ENCODE measurements at places on chromosomes 4 and X.

DNA sequence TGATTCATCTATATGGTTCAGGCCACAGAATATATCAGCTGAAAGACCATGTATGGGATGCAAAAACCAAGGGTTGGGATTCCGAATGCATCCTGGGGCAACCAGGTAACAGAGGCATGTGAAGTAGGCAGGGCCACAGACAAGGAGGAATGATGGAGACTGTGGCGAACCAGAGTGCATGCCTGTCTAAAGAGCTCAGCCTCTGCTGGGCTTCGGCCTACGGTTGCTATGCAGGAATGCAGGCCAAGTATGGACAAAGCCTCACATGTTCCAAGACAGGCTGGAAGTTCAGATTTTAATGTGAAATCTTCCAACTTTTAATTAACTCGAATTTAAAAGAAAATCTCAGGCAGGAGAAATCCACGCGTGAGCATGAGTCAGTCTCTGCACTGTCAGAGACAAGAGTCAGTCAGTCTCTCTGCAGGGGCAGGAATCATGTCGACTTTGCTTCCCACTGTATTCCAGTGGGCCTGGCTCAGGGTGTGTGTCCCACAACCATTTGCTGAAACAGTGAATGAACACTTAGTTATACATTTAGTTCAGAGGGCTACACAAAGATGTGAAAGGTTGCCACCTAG lies 344.4 kb downstream of the UNC5C start:
- DNase-seq = no peak

DNA sequence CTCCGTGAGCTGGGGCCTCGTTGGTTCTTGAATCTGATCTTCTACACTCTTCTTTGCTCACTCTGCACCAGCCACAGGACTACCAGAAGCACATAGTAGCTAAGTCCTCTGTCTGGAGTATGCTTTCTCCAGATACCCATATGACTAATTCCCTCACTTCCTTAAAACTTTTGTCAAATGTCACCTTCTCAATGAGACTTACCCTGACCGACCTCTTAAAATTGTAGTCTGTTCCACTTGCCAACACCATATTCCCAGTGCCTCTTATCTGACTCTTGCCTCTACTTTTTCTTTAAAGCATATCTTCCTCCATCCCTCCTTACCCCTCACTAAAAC lies 10.0 kb downstream of the PARM1 start:
- DNase-seq = no peak

- DNase-seq = no peak
Measured at GRCh38 chr4:150906987-150907633, 108.0 kb downstream of the LRBA start.

DNA sequence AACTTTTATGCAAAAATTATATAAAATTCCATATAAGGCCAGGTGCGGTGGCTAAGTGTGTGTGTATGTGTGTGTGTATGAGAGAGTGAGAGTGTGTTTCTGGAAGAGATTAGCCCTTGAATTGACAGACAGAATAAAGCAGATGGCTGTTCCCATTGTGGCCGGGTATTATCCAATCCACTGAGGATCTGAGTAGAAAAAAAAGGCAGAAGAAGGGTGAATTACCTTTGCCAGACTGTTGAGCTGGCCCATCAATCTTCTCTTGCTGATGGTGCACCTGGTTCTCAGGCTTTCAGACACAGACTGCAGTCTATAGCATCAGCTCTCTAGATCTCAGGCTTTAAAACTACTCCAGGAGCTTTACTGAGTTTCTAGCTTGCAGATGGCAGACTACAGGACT lies 92.2 kb upstream of the SLIT2 start:
- DNase-seq = no peak

DNA sequence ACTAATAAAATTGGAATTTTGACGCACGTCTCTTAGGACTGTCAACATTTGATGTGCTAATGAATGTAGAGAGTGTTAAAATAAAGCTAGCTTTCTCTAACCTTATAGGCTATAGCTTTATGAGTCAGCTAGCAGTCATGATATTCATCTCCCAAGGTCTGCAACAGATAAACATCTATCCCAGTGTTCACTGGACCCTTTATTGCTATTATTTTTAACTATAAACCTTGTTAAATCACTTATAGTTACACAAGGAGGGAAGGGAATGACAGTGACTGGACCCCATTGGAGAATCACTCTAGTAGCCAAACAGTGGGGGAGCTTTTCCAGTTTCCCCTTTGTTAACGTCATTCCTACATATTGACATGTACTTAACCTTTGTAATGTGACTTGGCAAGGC lies 67.9 kb upstream of the SHISA3 start:
- DNase-seq = no peak

- no peak for DNase-seq
Measured at GRCh38 chr4:175906384-175906783, 94.3 kb upstream of the GPM6A start.

DNA sequence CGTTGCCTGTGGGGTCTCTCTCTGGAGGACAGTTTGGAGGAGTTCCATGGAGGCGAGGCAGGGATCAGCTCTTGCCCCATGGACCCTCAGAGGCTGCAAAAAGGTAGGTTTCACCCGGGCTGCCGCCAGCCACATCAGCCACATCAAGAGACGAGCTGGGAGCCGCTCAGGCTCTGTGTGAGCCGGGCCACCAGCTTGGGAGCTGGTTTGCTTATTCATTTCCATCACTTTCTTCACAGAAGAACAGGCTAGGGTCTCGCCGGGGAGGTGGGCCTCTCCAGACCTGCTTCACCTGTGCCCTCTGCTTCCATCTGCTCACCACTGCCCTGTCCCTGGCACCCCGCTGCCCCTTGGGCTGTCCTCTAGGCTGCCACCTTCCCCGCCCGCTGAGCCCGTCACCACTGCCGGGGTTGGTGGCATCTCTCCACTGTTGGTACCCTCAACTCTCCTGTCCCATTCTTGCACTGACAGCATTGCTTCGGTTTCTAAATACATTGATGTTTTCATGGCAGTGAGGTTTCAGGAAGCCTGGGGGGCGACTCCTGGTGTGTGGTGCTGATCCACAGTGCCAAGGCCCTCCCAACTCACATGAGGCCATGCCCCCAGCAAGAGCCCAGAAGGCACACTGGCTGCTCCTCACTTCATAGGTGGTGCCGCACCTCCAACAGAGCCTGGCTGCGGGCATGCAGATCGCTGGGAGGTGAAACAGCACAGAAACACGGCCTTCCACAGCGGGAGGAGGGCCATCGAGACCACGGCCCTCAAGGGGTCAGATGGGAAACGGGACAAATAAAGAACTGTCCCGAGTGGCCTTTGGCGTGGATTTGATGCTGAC lies 4.5 kb upstream of the TREX2 start:
- no peak for DNase-seq

GRCh38 chr4:155759372-155760252 lies 791 bp downstream of the GUCY1B1 start:
- no peak for DNase-seq

- DNase-seq = no peak
Measured at GRCh38 chr4:118759481-118759880, 74.3 kb downstream of the METTL14 start.

- DNase-seq = no peak
Measured at GRCh38 chr4:147288512-147288911, 192.4 kb upstream of the EDNRA start.

GRCh38 chrX:39705290-39705689 lies 392.5 kb downstream of the BCOR start:
- DNase-seq = no peak

DNA sequence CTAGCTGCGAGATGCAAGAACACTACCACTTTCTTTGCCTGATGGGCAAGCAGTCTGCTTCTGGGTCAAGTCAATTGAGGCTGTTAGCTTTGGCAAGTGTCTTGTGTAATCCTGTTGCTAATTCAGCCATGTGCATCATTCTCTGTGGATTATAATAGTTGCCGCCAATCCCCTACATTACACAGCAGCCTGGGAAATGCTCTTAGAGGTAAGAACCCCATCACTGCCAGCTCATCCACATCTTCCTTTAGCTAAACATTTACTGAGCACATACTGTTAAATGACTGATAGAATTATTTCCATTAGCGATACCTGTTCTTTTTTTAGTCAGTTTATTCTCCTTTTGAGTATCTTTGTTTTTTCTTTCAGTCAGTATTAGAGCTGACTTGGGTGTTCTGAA lies 116.2 kb downstream of the CBR4 start:
- DNase-seq = no peak

GRCh38 chr4:85703096-85703495 lies 228.1 kb downstream of the ARHGAP24 start:
- peak; percentile 91 for DNase-seq

DNA sequence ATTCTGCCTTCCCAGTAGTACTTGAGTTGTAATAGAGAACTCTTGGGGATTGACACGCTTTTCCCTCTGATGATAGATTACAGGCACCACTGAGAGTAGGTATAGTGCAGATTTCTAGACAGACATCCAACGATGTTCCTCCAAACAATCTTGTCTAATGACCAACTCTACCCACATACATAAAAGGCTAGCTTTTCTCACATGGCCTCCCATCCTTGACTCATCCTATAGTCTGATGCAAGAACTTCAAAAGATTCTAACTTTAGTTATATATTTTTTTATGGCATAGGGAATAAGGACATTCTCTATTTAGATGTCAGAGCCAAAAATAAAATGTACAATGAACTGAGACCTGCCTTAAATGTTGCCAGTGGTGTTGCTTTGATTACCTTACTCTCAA lies 60.9 kb downstream of the GLRA2 start:
- DNase-seq = no peak

- DNase-seq = no peak
Measured at GRCh38 chrX:9515489-9515888, 50.6 kb downstream of the TBL1X start.

DNA sequence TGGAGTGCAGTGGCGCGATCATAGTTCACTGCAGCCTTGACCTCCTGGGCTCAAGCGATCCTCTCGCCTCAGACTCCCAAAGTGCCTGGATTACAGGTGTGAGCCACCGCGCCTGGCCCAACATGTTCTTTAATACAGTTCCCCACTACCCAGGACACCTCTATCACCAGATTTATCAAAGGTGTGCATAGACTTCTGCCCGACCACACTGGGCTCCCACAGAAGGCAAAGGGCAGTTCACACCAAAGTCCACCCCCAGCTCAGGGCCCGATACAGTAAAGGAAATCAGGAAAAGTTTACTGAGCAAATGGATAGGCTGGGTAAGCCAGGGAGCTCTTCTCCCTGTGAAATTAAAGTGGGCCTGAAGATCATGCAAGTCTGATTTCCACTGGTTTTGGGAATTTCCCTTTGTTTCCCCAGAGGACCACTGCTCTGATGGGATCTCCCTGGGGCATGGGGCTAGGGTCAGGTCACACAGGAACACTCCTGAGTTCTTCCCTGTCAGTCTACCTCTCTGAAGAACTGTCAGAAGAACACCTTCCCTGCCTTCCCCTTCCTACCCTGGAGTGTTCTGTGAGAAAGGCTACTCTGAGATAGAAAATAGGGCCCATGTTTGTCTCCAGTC lies 17.7 kb upstream of the PIM2 start:
- no peak for DNase-seq

DNA sequence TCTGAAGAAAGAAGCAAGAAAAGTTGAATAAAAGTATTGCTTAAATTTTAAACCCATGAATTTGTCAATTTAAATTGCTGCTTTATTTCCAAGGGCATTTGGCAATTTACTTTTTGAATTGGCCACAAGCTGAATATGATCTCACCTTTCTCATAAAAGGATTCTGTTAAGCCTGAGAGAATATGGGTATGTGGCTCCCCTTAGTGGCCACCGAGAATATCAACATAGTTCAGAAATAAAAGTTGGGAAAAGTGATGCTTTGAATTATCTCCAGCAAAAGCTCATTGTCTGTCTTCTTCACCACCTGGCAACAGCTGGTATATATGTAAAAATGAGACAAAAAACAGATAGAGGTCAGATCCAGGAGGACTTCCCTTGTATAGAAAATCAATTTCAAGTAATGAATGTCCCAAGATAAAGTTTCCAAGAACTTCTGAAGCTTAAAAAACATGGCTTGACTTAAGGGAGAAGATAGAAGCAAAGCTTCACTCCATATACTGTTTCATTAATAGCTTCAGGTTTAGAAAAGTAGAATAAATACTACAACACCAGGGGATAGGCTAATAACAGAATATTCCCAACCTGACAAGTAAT lies 290.7 kb upstream of the FAM241A start:
- peak; percentile 42 for DNase-seq

- DNase-seq = no peak
Measured at GRCh38 chr4:156223985-156224384, 270.3 kb upstream of the CTSO start.

- DNase-seq = no peak
Measured at GRCh38 chr4:170025523-170026252, 507 bp downstream of the MFAP3L start.

GRCh38 chr4:122689972-122690371 lies 42.5 kb upstream of the BBS12 start:
- no peak for DNase-seq

DNA sequence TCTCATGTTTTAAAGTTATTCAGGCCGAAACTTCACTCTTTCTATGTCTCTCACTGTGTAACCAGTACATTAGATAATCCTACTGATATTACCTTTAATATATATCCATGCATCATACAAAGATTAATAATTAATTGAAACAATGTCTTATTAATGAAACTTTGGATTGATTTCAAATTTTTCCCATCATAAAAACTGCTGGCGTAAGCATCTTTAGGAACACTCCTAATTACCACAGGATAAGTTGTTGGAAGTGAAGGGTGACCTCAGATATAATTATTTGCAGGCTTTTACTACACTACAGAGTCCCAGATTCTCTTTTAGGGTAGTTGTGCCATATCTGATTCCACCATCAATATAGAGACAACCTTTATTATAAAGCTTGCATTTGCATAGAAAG lies 181.3 kb upstream of the SFRP2 start:
- no peak for DNase-seq

DNA sequence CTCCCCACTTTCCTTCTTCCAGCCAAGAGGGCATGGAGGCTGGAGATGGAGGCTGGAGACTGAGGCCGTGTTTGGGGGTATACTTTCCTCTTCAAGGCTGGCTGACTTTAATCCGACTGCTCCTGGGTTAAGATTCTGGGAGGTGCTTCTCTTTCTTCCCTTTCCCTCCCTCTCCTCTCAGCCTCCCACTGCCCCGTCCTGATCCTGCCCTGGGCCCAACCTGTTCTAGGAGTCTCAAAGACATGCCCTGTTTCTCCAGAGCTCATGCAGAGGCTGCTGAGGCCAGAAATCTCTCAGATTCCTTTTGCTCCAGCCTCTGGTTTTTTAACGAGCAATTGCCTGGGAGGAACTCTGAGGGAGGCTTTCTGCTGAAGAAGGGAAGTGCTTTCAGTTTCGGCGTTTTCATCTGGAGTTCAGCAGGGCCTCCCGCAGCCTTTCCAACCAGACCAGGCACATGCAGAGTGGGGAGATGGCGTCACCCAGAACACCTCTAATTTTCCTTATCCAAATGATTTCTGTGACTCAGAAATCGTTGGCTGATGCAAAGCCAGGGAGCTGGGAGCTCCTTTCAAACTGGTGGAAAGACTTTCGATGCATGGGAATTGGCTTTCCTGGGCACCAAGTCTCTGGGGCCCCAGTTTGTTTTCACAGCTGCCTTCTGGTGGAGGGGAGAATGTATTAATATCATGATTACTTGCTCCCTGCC lies 34.5 kb upstream of the FAM9C start:
- DNase-seq = no peak

DNA sequence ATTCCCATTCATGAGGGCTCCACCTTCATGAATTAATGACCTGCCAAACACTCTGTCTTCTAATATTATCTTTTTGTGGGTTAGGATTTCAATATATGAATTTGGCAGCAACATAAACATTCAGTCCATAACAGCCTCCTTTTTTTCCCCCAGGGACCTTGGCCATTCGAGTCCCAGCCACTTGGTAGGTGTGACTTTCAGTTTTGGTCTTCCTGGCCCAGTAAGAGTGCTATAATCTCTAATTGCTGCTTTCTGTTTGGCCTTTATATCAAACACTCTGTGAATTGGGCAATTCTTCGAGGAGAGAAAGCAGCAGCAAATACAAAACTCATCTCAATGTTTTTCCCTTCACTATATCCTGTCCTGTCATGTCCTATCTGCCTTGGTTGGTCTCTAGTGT lies 12.4 kb upstream of the RADX start:
- no peak for DNase-seq

Data from foreskin melanocyte (primary cell).